ENCODE measurements at places on chromosomes 1 and 21.
A peak's percentile ranks its signal among the peaks of the same experiment; 100 is the strongest.

DNA sequence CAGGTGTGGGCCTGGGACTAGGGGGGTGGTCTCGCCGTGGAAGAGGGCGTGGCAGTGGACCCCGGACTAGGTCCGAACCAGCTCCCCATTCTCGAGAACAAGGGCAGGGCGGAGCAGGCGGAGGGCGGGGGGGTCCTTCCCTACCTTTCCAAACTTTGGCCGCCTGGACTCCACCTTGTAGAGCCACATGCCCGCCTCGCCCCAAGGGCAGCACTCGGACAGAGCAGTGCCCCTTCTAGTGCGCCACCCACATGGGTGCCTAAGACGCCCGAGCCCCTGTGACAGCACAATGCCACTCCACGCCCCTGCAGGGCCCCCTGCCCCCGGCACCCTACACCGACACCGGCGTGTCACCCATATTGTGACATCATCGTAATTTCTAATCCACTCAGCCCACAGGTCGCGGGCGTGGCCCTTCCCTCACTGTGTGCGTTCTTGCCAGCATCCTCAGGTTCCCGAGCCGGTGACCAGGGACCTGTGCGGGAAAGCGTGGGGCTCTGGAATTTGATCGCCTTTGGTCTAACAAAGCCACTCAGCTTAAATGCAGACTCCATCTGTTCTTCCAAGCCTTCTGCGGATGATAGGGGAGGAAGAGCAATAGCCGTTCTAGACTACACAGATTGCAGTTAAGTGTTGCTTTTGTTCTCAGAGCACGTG, 553 bp upstream of the STMN1 start:
- no peak for DNase-seq

DNA sequence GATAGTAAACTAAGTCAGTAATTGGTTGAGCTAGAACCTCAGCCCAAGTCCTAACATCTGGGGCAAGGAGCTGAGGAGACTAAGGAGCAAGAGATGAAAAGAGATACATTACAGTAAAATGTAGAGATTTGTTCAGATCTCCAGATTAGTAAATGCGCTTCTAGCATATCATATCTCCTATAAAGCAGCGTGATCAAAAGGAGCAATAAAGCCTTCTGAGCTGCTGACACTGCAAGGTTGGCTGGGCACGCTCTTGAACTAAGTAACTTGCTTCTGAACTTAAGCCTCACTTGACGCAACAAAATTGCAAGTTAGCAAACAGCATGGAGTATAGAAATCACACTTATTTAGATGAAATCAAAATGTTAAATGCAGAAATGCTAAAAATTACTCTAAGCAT, 80.9 kb downstream of the LRRC53 start:
- DNase-seq, result no peak

- no peak for DNase-seq
Measured at GRCh38 chr1:117122330-117123025, 929 bp upstream of the TRIM45 start.

- no peak for DNase-seq
Measured at GRCh38 chr1:16614361-16615252, 1.2 kb upstream of the NBPF1 start.

DNA sequence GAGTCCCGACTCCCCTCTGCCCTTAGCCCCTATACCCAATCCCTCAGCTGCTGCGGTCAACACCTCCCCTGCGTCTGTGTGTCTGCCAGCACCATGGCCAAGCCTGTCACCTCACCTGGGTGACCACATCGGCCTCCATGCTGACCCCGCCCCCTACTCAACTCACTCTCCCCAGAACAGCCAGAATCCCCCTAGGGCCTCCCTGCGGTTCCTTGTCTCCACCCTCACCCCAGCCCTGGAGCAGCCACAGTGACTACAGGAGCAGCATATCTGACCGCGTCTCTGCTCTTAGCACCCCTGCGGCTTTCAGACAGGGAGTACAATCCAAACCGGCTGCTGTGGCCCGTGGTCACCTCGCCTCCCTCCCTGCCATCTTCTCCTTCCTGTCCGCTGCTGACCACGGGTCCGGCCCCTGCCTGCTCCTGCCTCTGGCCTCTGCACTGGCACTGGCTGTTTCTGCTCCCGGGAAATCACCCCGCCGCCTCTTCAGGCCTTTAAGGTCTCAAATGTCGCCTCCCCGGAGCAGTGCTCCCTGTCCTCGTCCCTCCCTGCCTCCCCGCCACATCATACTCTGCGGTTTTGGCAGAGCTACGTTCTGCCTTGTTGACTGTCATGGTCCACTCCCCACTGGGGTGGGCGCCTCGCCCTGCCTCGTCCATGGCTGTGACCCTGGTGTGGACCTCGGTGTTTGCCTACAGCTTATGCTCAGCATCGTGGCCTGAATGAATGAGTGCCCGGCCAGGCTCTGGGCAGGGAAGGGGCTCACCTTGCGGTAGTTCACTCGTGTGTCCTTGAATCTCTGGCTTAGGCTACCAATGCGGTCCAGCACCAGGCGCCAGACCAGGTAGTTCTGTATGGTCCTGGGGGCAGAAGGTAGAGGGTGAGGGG, 11.1 kb downstream of the PRXL2B start:
- peak; percentile 37 for DNase-seq

GRCh38 chr1:244280859-244281258, 170.8 kb downstream of the ADSS2 start:
- no peak for DNase-seq

- no peak for DNase-seq
Measured at GRCh38 chr1:105000793-105001192, 1251.1 kb downstream of the AMY1C start.

GRCh38 chr1:26938004-26938658, 16.6 kb downstream of the NUDC start:
- DNase-seq, result no peak

GRCh38 chr1:173248247-173248940, 41.3 kb upstream of the TNFSF4 start:
- no peak for DNase-seq

DNA sequence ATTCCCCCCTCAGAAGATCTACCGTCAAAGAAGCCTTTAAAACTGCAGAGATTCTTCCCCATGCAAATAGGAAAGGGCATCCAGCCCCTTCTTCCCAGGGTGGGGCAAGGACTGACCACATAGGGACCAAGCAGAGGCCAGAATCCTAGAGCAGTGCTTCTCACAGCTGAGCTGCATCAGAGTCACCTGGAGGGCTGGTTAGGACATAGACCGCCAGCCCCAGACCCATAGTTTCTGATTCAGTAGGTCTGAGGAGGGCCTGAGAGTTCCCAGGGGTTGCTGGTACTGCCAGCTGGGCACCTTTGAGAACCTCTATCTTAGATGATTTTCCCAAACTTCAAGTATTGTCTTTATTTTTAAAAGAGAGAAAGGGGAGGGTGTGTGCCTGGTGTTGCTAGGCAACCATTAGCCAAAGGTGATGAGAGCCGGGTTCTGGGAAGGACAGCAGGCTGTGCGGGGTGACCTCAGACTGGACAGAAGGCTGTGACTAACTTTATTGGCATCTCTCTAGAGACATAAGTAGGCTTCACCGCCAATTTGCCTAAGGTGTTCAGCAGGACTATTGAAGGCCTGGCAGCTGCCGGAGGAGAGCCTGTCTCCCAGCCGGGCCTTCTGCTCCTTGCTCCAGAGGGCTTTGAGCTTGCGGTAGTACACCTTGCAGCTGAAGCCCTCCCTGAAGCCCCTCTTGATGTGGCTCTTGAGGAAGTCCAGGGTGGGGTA, 3.0 kb downstream of the SPATA46 start:
- no peak for DNase-seq

- no peak for DNase-seq
Measured at GRCh38 chr1:229857585-229857984, 209.5 kb upstream of the GALNT2 start.

DNA sequence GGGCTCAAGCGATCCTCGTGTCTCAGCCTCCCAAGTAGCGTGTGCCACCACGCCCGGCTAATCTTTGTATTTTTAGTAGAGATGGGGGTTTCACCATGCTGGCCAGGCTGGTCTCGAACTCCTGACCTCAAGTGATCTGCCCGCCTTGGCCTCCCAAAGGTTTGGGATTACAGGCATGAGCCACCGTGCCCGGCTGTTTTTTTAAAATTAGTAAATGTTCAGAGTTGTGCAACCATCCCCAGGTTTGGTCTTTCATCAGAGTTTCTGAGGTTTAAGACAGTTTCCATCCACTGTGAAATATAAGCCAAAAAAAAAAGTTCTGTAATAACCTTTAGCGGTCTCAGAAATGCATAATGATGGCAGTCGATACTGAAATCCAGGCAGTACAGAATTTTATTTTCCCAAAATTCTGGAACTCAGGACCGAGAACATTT, 550 bp upstream of the SYT11 start:
- DNase-seq, result no peak

DNA sequence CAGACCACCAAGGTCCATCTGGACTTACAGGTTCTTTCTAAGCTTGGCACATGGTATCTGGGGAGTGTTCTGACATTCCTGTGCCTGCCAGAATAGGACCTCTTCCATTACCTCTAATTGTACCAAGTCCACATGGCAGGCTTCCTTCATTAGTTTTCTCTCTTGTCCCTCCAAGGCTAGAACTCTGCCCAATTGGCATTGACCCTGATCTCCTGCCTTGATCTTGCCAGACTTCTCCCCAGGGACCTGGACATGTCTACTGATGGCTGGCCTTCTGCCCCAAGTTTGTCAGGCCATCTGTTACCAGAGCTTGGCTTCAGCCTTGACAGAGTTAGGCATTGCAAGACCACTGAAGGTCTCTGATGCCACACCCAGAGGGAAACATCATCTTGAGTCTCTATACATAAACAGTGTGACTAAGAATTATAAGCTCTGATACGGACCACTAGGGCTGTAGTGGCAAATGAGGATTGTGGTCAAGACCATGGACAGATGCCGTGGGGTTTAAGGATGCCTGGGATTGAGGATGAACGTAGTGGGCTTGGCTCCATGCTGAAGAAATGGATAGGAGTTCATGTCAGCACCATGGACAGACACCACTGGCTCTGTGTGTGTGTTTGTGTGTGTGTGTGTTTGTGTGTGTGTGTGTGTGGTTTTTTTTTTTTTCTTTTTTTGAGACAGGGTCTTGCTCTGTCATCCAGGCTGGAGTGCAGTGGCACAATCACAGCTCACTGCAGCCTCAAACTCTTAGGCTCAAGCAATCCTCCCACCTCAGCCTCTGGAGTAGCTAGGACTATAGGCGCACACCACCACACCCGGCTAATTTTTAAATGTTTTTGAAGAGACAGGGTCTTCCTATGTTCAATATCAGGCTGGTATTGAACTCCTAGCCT, 19.5 kb upstream of the PSMB2 start:
- DNase-seq, result no peak

- peak; percentile 92 for DNase-seq
Measured at GRCh38 chr1:21255284-21255942, 34.9 kb downstream of the ECE1 start.

GRCh38 chr1:22760455-22760854, 49.8 kb downstream of the EPHB2 start:
- no peak for DNase-seq

DNA sequence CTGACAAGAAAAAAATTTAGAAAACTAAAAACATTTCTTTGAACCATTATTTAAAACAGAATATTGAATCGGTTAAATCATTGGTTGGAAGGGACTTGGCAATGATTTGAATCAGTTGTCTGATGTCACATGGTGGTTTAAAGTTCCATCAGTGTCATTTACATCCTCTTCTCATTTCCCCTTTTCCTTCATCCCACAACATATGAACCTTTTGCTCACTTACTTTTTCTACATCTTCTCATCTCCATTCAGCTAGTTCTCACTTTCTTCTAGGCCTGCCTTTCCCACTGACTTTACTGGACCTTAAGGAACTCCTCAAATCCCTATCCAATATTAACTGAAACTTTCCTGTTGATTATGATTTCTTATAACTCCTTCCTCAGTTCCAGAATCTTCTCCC, 58.5 kb downstream of the PHACTR4 start:
- DNase-seq, result no peak

GRCh38 chr1:145988773-145989172, 7.6 kb downstream of the TXNIP start:
- DNase-seq, result no peak

GRCh38 chr21:45542667-45543370, 579 bp upstream of the SLC19A1 start:
- peak; percentile 79 for DNase-seq

- DNase-seq, result no peak
Measured at GRCh38 chr1:15362737-15363128, 47.0 kb upstream of the EFHD2 start.

DNA sequence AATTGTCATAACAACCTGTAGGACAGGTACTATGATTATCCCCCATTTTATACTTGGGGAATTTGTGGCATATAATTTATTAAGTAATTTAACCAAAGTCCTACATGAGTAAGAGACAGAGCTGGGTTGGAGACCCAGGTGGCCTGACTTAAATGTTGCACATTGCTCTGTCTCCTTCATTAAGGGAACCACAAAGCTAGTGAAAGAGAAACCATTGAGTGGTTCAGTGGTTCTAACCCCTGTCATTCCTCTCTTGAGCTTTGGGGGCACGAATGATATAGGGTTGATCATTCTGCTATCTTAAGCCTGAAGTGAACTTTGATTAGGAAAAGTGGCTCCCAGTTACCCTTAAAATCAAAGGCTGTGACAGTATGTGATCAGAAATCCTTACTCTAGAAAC, 5.3 kb upstream of the MAP3K7CL start:
- DNase-seq, result no peak

GRCh38 chr21:39258207-39258606, 55.2 kb downstream of the BRWD1 start:
- DNase-seq, result no peak

- DNase-seq, result peak; percentile 28
Measured at GRCh38 chr1:47780469-47780995, 216.7 kb downstream of the TRABD2B start.

- DNase-seq, result no peak
Measured at GRCh38 chr21:41744028-41744930, 22.6 kb downstream of the RIPK4 start.

- no peak for DNase-seq
Measured at GRCh38 chr1:10384219-10384618, 14.6 kb upstream of the PGD start.

- DNase-seq, result no peak
Measured at GRCh38 chr1:80444171-80444570, 1356.6 kb upstream of the ADGRL2 start.

- no peak for DNase-seq
Measured at GRCh38 chr1:178324003-178324402, 172.8 kb downstream of the CLEC20A start.

DNA sequence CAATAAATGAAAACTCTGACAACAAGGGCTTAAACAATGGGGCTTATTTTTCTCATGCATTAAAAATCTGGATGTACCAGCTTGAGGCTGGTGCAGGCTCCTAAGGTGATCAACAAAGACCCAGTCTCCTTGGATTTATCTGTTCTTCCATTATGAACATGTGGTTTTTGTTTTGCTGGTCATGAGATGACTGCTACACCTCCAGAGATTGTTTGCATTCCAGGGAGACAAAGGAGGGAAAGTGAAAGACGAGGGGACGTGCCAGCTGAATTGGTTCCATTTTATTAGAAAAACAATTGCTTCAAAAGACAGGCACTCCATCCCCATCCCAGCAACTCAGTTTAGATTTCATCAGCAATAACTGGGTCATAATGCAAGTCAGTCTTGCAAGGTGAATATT, 90.9 kb upstream of the KCNK1 start:
- DNase-seq, result no peak

DNA sequence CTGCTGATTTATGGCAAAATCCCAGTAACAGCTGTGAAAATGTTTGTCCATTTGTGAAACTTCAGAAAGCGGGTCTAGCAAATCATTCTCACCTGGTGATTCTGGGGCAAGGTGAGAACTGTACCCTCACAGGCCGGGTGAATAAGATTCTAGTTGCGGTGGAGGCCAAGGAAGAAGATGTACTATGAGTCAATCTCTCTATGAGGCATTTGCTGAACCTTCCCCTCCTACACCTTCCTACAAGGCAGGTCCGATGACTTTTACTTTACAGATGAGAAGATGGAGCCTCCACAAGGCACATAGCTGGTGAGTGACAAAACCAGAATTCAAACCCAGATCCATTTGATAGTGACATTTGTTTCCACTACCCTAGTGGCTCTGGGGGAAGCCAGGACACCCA, 72.7 kb downstream of the BACH1 start:
- DNase-seq, result no peak
